Activated naive CD8-positive, alpha-beta T cell treated with anti-CD3 and anti-CD28 coated beads, Interleukin-2, amount 10 ng/mL, durations not matched to agents 7 days and 5 days (primary cell): ENCODE measurements at places on chromosomes 3 and 15. TPM values are rescaled to one million over a fixed set of nuclear protein-coding genes. Genes with fewer than 3 reads are reported as not detected.

DNA sequence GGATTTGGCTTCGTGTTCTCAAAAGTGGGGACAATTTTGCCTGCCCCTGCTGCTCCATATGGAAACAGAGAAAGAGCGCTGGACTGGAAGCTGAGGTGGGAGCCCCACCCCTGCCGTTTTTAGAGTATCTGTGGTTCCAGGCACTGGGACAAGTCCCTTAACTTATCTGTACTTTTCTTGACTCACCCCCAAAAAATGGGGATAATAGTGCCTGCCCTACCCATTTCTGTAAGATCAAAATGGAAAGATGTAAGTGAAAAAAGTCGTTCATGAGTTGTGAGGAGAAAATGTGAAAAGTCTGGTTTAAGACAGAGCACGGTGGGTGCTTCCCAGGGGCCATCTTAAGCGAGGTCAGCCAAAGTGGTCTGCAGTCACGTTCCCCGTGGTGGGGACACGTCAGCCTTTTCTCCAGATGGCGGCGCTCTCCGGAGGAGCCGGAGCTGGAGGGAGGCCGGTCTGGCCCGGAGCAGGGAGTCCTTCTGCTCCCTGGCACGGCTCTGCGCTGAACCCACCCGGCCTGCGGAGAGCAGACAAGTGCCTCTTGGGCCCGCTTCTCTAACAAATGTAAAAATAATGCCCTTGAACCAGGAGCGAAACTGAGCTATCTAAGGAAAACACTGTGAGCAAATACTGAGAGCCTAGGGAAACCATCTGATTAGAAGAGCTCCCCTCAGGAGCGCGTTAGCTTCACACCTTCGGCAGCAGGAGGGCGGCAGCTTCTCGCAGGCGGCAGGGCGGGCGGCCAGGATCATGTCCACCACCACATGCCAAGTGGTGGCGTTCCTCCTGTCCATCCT is at the start of gene CLDN18:
CLDN18 (plus strand) TSS at position 690 of the 797 bp plus-strand sequence; CDS start at position 751, 61 bp downstream.
- H3K27ac ChIP-seq: no peak within 1 kb of the TSS
- no peak for DNase-seq
- H3K36me3 ChIP-seq: no peaks in the 10 kb centered on the region
- no peaks in the 10 kb centered on the region for H3K4me1 ChIP-seq
- H3K27me3 ChIP-seq: peaks cover 18% of the 10 kb centered on the region
- H3K4me3 ChIP-seq: no peak within 1 kb of the TSS

The CKMT1A gene
- total RNA-seq: not detected

The KBTBD8 gene
- 9.2 TPM for total RNA-seq

- H3K4me1 ChIP-seq: no peaks in the 10 kb centered on the region
- no peak for DNase-seq
- no peak overlapping the region for H3K27ac ChIP-seq
- H3K27me3 ChIP-seq: no peaks in the 10 kb centered on the region
- no peak overlapping the region for H3K4me3 ChIP-seq
- no peaks in the 10 kb centered on the region for H3K36me3 ChIP-seq
Observed at GRCh38 chr15:49827311-49827710, 206.5 kb downstream of the DTWD1 start.

GRCh38 chr15:72249142-72249810 is 18.3 kb upstream of the PKM start:
- no peak for DNase-seq
- no peaks in the 10 kb centered on the region for H3K27me3 ChIP-seq
- H3K27ac ChIP-seq: no peak overlapping the region
- H3K4me3 ChIP-seq: no peak overlapping the region

The SYNM gene
- 6.7 TPM for total RNA-seq

GRCh38 chr15:94282269-94283250 is 51.2 kb downstream of the MCTP2 start:
- H3K36me3 ChIP-seq: peaks cover 51% of the 10 kb centered on the region
- no peak overlapping the region for H3K27ac ChIP-seq
- H3K4me3 ChIP-seq: no peak overlapping the region
- H3K4me1 ChIP-seq: peaks cover 41% of the 10 kb centered on the region
- DNase-seq: no peak
- no peaks in the 10 kb centered on the region for H3K27me3 ChIP-seq

The NR2F2 gene
- not detected for total RNA-seq

The PLXNA1 gene
- total RNA-seq: 5.7 TPM

The SIDT1 gene
- total RNA-seq: 50.6 TPM
